ENCODE measurements at places on chromosomes 4 and X.

GRCh38 chr4:133154725-133155124 is 5.6 kb downstream of the PCDH10 start:
- no peak for DNase-seq

DNA sequence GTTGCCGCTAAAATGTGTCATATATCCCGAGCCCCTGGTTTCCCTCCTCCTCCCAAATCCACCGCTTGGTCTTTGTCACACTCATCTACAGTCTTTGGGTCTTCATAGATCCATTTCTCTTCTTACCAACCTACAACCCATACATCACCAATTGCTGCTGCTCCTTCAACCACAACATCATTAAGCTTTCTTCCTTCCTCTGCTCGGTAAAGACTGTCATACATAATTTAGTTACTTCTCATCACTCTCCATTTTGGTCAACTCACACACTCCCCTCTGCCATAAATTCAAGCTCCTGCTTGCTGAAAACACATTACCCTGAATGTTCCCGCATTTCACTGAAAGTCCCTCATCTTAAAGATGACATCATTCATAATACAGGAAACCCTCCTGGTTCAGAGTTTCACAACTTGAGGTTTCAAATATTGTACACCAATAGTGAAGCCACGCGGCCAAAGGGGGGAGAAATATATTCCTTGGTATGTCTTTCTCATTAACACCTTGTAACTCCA is 1.7 kb upstream of the DCTD start:
- DNase-seq: no peak

DNA sequence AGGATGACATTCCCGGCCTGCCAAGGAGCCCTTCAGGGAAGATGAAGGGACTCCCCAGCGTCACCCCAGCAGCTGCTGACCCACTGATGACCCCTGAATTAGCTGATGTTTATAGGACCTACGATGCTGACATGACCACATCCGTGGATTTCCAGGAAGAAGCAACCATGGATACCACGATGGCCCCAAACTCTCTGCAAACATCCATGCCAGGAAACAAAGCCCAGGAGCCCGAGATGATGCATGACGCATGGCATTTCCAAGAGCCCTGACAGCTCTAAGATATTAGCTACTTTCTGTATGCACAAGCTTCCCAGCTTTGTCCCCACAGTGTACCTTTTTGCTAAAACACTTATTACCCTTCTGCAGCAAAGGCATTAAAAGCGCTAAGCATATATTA is 14.4 kb downstream of the AMBN start:
- no peak for DNase-seq

GRCh38 chr4:102758241-102759160 is 2.3 kb downstream of the MANBA start:
- DNase-seq: no peak

DNA sequence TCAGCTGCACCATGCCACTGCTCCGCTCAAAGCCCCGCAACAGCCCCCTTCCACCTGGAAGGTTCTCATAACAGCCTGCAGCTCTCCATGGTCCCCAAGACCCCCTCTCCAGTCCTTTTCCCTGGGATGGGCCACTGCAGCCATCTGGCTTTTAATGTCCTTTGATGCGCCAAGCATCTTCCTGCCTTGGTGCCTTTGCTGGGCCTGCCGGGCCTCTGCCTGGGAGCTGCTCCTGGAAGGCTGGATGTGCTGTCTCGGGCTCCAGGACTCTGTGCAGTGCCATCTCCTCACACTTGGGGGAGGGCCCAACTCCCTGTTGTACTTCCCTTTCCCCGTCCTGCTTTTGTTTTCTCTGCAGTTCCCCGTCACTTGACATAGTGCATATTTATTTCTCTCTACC is 60.3 kb downstream of the TAPT1 start:
- no peak for DNase-seq

- DNase-seq: no peak
Measured at GRCh38 chrX:48761674-48762471, at the start of gene GLOD5. TSS of gene GLOD5 (plus strand) at chrX:48761747. CDS start at chrX:48761791, 44 bp downstream.

DNA sequence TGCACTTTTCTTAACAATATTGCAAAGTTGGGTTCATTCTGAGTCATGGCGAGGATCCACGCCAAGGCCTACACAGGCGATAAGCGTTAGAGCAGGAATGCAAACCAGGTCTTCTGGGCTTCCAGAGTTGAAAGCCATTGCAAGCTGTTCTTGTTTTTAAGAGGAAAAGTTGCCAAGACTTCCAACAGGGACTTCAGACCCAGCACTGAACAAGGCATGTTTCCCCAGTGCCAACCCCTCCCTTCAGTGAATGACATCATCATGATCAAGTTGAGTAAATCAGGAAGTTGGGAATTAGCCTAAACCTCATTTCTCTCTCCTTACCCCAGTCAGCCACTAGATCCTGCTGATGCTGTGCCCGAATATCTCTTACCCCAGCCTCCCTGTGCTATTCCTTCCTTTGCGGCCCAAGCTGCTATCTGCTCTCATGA is 355.1 kb downstream of the HS3ST1 start:
- no peak for DNase-seq

DNA sequence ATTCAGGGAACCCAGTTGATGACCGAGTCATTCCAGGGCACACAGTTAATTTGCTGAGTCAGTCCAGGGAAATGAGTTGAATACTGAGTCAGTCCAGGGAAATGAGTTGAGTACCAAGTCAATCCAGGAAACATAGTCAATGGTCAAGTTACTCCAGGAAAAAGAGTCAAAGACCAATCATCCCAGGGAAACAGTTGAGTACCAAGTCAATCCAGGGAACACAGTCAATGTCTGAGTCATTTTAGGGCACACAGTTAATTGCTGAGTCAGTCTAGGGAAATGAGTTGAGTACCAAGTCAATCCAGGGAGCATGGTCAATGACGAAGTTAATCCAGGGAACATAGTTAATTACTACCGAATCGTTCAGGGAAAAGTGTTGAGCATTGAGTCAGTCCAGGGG is 754.4 kb downstream of the NLGN4X start:
- DNase-seq: no peak

DNA sequence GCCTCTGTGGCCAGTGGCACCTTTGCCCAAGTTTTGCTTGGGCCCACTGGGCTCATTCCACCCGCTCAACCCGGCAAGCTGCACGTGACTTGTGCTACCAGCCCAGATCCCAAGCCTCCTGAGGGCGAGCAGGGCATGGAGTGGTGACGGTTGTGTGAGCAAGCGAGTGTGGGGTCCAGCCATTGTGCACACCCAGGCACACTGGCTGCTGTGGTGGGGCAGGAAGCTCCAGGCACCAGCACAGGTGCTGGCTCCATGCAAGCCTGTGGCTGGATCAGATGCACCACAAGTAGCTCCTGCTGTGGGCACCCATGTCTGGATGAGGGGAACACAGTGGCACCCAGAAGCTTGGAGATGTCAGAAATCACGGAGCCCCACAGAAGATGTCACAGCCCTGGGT is 557.0 kb upstream of the GNPDA2 start:
- DNase-seq: no peak

- DNase-seq: no peak
Measured at GRCh38 chrX:65731684-65732289, 64.3 kb downstream of the MSN start.

DNA sequence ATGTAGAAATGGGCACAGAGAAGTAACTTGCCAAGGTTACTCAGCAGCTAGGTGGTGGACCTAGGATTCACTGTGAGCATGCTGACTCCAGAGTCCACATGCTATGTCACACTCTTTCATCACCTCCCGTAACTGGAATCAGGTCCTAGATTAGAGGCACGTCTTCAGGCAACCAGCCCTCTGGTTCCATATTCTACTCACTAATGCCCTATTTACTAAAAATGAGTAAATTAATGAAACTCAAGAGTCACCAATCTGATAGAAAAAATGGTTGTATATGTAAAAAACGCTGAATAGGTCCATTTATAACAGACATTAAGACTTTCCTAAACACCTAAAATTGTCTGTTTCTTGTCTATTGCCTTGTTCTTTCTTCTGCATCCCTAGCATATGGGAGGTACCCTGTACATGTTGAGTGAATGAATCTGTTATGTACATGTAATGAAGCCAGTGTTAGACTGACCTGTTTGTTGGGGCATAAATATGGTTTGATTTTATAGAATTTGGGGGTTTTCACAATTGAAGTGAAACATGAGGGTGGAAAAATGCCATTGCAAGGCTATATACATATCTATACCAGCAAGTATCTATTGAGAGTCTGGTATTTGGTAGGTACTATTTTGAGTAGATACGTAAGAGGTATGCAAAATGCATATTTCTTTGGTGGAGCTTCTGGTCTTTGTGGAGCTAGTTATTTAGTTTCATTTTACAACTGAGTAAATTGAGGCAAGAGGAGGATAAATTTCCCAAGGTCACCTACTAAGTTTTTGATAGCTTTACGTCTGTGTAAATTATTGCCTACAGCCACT is 7.5 kb upstream of the RUFY3 start:
- no peak for DNase-seq

DNA sequence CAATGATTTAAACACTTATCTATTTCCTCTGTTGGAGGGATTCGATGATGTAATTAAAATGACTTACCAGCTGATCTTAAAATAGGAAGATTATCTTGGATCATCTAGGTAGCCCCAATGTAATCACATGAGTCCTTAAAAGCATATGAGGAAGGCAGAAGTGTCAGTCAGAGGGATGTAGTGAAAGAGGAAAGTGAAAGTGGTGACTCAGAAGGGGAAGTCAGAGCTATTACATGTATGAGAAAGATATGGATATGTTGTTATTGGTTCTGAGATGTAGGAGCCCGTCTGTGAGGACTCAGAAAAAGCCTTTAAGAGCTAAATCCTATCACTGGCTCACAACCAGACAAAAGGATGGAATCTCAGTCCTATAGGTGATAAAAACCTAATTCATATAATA is 456.4 kb downstream of the DACH2 start:
- DNase-seq: no peak

- no peak for DNase-seq
Measured at GRCh38 chr4:80875642-80876041, 154.9 kb upstream of the BMP3 start.

DNA sequence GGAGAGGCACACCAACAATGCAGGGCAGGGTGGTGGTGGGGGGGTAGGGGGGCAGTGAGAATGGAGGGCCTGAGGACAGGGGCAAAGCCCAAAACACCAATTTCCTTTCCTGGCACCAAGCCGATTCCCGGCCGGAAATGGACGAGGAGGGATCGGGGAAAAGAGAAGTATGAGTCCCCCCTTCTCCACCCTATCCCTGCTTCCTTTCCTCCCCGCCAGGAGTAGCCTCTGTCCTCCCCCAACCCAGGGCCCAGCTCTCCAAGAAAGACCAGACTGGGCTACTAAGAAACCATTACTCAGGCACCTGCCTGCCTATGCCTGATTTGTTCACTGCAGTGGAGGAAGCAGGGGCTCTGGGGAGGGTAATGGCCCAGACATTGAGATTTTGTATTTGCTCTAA is 402 bp downstream of the CCDC120 start:
- no peak for DNase-seq

DNA sequence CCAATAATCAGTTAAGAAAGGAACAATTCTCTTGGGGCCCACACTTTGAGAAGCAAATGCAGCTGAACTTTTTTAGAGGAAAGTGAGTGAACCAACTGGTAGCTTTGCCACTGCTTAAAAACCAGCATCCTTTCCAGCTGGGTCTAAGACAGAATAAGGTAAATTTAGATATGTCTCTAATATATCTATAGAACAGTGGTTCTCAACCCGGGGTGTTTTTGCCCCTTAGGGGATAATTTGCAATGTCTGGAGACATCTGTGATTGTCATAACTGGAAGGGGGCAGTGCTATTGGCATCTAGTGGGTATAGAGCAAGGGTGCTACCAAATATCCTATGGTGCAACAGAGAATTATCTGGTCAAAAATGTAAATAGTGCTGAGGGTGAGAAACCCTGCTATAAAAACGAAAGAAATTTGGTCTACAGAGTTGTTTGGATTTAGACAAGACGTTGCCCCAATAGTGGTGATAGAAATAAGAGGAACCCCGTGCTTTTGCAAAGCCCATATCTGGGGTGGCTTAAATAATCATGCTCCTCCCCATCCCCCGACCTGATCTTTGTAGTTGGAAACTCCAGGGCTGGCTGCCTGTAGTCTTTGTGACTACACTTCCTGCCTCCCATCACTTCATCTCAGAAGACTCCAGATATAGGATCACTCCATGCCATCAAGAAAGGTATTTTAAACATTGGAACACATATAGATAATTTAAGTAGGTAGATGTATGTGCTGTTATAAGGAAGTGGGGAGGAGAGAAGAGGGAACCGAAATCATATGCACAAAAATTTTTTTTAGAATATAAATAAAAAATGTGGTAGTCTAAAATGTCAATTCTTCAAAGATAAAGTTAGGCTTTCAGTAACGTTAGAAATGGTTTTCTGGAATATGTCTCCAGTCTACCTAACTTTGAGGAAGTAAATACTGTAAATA is at the start of gene TLR7:
TLR7 (plus strand) TSS at position 622 of the 927 bp plus-strand sequence. CDS start 507 bp downstream, outside the sequence.
- DNase-seq: no peak

GRCh38 chr4:156788782-156789181 is 182.8 kb downstream of the PDGFC start:
- DNase-seq: no peak

DNA sequence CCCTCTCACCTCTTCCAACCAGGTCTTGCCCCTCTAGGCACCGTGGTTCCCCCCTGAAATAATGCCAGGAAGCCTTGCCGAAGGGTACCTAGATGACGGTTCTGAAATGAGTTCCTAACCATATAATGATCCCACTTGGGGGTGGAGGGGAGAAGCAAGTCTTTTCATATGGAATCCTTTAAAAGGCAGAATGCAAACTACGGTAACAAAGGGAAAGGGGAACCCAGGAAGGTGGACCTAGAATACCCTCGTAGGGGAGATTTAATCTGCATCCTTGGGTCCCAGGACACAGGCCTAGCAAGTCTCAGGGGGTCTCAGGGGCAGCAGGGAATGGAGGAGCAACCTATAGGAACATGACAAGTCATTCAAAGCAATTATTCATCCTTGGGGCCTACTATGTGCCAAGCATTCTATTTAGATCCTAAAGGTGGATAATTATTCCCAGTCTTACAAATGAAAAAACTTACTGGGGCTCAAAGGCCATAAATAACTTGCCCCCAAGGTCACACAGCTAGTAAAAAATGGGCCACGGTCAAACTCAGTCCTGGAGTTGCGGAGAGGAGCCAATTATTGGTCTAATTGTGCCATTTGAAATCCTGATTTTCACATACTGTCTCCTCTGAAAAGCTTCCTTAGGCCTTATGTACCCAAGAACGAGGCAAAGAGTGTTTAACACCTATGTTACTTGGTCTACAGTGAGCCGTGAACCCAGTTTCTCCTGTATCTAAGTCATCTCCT is 8.8 kb downstream of the BCOR start:
- DNase-seq: no peak

GRCh38 chrX:133120406-133120805 is 23.5 kb upstream of the USP26 start:
- DNase-seq: no peak

DNA sequence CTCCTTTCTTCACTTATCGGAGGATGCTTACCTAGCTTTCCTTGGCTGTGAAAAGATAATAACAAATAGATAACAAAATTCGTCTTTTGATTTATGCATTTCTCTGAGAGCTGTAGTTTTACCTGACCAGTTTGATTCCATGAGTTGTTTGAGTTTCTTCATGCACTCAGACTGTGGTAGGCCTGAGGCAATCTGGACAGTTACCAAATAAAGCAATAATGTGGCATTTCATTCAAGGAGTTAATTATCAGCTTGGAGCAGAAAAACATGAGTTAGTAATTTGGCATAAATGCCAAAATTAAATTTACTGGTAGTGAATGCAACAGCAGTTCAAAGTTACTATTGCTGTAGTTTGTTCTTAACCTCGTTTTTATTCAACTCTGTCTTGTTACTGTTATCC is 53.5 kb downstream of the FABP2 start:
- no peak for DNase-seq

GRCh38 chr4:55125763-55126541 is 557 bp upstream of the KDR start:
- no peak for DNase-seq
